ENCODE measurements at places on chromosomes 12 and 14.
A peak's percentile ranks its signal among the peaks of the same experiment; 100 is the strongest.

DNA sequence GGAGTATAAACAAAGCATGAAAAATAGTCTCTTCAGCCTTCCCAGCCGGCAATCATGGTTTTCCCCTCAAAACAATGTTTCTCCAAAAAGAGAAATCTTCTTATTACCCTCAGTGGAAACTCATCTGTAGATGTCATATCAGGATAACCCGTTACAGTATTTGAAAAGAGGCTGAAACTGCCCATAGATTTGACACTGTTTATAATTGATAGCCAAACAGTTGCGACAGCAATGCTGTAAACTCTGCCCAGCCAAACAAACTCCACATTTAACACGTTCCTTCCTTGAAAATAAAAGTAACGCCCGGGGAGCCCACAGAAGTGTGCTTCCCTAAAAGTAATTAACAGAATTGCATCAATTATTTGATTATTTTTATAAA is 201.3 kb upstream of the FOXN3 start:
- DNase-seq, result peak; percentile 83

DNA sequence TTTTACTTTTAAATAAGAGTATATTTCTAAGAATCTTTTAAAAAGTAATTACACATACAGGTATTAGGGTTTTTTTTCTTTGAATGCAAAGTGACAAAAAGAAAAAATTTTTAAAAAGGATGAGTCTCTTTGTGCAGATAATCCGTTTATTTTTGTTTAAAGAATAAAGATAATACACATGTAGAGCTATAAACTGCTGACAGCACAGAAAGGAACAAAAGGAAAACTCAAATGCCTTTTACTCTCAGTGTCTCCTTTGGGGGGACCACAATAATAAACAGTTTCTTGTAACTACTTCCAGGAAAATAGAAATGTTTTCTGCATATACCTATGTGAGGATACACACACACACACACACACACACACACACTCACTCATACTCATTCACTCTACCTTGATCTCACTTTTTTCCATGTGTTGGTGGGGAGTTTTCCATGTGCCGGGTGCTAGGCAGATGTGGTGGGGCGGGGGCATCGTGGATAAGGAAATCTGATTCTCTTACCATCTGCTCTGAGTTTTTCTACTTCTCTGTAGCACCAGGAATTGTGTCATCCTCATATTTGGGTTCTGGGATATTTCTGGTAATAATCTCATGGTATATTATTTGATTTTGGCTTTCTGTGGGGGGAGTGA is 58.1 kb downstream of the KCTD10 start:
- no peak for DNase-seq

GRCh38 chr12:28234444-28234843 is 44.2 kb downstream of the CCDC91 start:
- DNase-seq, result no peak

DNA sequence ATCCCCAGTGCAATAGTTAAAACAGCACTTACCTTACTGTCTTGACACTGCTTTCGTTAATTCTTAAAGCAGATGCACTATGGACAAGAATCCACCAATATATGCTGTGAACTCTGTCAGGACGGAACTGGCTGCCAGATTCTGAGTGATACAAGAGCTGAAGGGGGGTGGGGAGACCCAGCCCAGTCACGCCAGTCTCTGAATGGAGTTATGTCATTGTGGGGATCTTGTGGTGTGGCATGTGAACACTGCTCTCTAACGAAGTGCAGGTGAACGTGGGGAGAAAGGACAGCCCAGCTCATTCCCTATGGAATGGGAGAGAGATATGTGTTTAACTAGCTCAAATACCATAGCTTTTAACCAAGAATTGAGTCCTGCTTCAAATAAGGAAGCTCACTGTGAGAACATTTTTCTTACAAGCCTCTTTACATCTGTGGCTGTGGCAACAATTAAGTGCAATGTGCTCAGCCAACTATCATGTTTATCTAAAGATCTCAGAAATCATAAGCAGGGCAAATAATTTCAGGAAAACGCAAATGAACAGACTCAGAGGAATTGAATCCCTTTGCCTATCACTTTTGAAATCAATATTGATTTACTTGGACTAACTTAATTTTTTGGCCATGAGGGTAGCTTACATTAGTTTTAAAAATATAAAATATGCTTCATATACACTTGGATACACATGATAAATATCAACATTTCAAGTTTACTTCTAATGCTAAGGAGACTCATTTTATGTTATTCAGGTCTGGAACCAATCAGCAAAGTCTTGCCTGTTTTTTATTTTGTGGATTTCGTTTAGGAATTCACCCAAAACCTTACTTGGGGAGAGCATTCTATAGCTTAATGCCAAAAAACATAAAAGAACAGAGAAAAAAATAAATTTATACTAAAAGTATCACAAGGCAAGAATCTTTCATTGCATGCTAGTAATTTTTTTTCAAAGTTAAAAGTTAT is at the start of gene LUM:
Gene LUM, minus strand, starts transcription at position 129 of the 960 bp plus-strand sequence. CDS start 2,515 bp downstream, outside the sequence.
- DNase-seq, result peak; percentile 98

DNA sequence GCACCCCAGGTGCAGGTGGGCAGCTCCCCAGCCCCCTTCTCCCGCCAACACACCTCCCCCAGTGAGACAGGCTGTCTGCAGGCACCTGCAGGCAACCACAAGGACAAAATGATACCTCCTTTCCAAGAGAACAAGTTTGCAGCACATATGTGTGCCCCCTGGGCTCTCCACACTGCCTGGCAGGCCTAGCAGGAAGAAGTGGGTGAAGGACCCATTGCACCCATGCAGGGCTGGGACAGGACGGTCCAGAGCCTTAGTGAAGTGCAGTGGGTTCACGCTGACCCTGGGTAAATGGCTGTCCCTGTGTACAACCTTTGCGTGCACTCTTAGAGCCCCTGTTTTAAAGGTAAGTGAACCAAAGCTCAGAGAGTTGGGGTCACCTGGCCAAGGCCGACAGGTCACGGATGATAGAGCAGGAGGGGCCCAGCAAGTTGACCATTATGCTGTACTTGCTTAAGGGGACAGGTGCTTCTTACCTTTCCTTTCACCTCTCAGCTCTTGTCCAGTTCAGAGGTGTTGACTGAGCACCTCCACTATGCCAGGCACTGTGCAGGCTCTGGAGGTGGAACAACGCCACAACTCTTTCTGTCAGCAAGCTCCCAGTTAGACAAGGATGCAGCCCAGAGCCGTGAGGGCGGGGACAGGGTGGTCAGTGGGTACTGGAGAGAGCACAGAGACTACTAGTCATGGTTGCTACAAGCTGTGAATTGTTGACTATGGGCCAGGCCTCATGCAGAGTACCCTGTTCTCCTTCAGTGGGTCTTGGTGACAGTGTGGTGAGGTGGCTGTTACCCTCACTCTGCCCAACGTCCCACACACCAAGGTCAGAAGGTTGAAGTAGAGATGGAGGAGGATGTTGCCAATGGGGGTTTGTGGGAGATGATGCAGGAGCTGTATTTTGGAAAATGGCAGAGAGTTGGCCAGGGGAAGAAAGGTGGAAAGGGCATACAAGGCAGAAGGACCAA is 125.9 kb downstream of the PAPOLA start:
- DNase-seq, result no peak

GRCh38 chr14:99569725-99570543 is 34.1 kb downstream of the CCDC85C start:
- no peak for DNase-seq

GRCh38 chr14:106003351-106003750 is 477.0 kb downstream of the TMEM121 start:
- DNase-seq, result no peak

- DNase-seq, result no peak
Measured at GRCh38 chr12:53093777-53094393, 3.6 kb upstream of the IGFBP6 start.

- DNase-seq, result no peak
Measured at GRCh38 chr14:93133464-93133863, 17.7 kb upstream of the ITPK1 start.

All from muscle of leg (tissue), 16 donors.